ENCODE measurements at places on chromosomes 3 and 15. TPM values are rescaled to one million over a fixed set of nuclear protein-coding genes. Genes with fewer than 3 reads are reported as not detected.

DNA sequence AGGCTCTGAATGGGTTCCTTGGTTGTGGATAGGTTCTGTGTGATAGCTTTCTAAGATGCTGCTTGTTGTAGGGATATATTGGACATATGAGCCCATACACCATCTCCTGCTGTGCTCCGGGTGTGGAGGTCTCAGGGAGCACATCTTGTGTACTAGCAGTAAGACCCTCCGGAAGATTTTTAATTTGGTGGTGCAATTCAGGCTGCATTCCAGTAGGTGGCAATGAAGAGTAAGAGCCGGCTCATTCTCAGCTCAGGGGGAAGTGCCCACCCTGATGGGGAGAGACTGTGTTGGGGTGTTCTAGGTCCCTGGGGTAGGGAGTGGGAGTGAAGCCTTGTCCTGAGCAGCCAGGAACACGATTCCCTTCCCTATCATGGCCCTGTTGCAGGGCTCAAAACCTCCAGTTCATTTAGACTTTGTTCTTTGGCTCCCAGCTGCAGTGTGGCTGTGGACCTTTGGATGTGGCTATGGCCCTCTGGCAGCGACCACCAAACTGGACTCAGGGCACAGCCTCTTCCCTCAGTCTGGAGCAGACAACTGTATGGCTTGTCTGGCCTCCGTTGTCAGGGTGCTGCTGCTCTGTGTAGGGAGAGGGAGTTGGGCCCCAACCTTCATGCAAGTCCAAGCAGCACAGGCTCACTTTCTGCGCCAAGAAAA is 104.7 kb downstream of the UNC13C start:
- no peak for DNase-seq

DNA sequence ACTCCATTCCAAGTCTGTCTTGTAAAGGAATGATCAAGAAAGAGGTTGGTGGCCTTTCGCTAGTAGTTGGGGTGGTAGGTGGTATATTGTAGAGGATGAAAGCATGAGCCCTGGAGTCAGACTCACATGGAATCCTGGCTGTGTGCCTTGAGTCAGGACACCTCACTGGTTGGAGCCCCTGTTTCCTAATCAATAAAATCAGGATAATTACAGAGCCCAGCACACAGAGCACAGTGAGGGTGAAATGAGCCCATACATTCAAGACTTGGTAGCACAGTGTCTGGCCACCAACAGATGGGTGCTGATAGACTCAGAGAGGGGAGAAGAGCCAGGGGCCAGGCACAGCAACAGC is 95.1 kb upstream of the MYZAP start:
- no peak for DNase-seq

DNA sequence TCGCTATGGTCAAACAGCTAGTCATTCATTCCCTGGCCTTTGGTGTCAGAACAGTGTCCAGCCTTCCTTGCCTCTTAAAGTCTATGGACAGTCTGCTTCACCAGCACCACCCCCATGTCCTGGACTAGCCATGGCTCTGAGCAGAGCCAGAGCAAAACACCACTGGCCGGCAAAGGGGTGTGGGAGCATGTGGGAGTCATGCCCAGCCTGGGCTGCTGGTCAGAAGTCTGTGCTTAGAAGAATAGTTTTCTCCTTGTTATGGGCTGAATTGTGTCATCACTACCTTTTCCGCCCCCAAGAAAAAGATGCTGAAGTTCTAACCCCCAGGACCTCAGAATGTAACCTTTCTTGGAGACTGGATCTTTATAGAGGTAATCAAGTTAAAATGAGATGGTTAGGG is 132.9 kb upstream of the LPP start:
- DNase-seq, result no peak

- peak; percentile 39 for DNase-seq
These were observed 223.5 kb upstream of the RBMS3 start for GRCh38 chr3:29057326-29057725.

DNA sequence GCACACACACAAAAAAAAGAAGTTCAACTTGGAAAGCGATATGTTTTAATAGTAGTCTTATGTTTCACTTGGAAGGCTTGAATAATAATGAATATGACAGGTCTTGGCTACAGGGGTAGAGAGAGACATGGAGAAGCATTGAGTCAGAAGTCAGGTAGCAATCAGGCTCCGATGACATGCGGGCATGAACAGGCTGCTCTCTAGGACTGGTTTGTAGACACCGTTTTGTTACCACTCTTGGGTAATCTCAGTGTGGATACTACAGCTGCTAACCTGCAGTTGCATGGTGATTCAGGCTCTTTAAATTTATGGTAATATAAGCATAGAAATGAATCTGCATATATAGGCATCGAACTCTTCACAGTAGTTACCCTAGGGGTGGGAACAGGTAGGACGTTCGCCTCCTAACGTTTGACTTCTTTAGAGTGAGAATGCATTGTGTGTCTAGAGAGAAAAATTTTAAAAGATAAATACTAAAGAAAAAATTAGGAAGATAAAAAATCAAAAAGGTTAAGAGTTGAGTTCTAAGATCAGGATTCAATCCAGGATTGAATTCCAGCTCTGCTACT is 241.6 kb upstream of the KBTBD8 start:
- DNase-seq, result no peak

GRCh38 chr3:186946756-186947375 is 16.5 kb downstream of the ST6GAL1 start:
- DNase-seq, result no peak

DNA sequence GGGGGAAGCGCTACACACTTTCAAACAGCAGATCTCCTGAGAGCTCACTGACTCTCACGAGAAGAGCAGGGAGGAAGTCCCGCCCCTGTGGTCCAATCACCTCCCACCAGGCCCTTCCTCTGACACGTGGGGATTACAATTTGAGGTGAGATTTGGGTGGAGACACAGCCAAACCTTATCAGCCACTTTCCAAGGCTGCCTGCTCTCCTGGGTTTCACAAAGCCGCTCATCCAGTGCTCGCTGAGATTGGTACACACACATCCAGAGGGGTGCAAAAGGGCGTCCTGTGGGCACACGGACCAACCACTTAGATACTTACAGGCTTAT is 23.1 kb downstream of the XXYLT1 start:
- no peak for DNase-seq

GRCh38 chr15:31352911-31353811 is 26.5 kb downstream of the KLF13 start:
- DNase-seq, result peak; percentile 68

The IGF2BP2 gene
- polyA plus RNA-seq, result 25.2 TPM

The FBXW12 gene
- not detected for polyA plus RNA-seq

The CSTA gene
- 1.0 TPM for polyA plus RNA-seq

The BUB1B gene
- 8.2 TPM for polyA plus RNA-seq

All from AG04450 (cell line).